ENCODE measurements at places on chromosomes 6 and 20. TPM values are rescaled to one million over a fixed set of nuclear protein-coding genes. Genes with fewer than 3 reads are reported as not detected.

Gene HBS1L
- 171 TPM for total RNA-seq

Gene PDE7B
- total RNA-seq: 12.4 TPM

Gene COL19A1
- under 0.01 TPM for total RNA-seq

Gene DST
- total RNA-seq: 544 TPM

Gene NKX2-4
- not detected for total RNA-seq

Gene RBCK1
- total RNA-seq: 29.9 TPM

All from IMR-90 (cell line).